ENCODE measurements at places on chromosomes 7 and 10. TPM values are rescaled to one million over a fixed set of nuclear protein-coding genes. Genes with fewer than 3 reads are reported as not detected.

DNA sequence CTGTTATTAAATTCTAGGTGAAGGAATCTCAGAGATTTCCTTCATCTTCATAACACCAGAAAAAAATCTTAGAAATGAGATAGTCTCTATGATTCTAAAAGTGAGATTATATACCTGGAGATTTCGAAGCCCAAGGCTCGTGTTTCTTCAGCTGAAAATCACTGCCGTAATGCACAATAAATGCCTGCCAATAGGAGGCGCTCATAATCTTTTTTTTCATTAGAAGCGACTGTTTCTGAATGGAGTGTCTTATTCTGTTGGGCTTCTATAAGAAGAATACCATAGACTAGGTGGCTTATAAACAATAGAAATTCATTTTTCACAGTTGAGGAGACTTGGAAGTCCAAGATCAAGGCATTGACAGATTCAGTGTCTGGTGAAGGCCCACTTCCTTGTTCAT lies 294.7 kb downstream of the PRKG1 start:
- H3K27me3 ChIP-seq: no peaks in the 10 kb centered on the region
- DNase-seq: no peak
- no peaks in the 10 kb centered on the region for H3K36me3 ChIP-seq
- no peak overlapping the region for H3K27ac ChIP-seq
- H3K4me3 ChIP-seq: no peak overlapping the region

- no peaks in the 10 kb centered on the region for H3K27me3 ChIP-seq
- no peak overlapping the region for H3K27ac ChIP-seq
- no peaks in the 10 kb centered on the region for H3K36me3 ChIP-seq
- DNase-seq: no peak
- H3K4me3 ChIP-seq: no peak overlapping the region
Observed at GRCh38 chr7:70577078-70577477, 554.9 kb upstream of the GALNT17 start.

DNA sequence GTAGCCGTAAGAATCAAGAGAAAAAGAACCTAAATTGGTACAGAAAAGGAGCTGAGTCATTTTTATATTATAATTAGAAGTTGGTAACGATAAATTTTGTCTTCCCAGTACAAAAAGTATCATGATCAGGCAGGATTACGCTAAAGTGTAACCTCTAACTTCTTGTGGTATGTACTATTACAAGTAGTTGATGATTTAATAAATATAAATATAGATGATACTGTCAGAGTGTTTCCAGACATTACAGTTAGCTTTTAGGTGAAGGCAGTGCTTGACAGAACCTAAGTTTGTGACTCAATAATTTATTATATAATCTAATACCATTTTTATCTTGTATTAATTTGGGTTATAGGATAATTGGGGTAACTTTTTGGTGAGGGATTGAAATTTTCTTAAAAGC lies 53.4 kb downstream of the ZEB1 start:
- DNase-seq: no peak
- no peaks in the 10 kb centered on the region for H3K4me1 ChIP-seq
- H3K4me3 ChIP-seq: no peak overlapping the region
- no peaks in the 10 kb centered on the region for H3K36me3 ChIP-seq

GRCh38 chr7:128911423-128912031 lies 1.0 kb upstream of the KCP start:
- peaks cover 6% of the 10 kb centered on the region for H3K27me3 ChIP-seq
- H3K27ac ChIP-seq: peak overlapping the region; percentile 3
- DNase-seq: no peak
- no peak overlapping the region for H3K4me3 ChIP-seq

DNA sequence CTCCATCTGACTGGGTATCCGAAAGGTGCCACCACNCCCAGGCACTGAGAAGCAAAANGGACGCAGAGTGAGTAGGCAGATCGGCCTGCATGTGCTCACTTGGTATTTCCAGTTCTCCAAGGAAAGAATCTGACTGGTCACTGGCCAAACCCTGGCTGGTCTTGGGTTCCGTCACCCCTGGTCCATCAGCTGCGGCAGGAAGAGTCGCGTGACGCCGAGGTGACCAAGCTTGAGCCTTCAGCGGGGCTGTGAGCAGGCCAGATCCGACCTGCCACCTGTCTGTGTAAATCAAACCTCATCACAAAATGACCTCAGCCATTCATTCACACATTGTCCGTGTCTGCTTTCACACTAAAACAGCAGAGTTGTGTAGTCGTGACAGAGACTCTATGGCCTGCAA lies 28.8 kb upstream of the CHST15 start:
- no peak for DNase-seq
- no peaks in the 10 kb centered on the region for H3K27me3 ChIP-seq
- H3K4me3 ChIP-seq: no peak overlapping the region
- no peaks in the 10 kb centered on the region for H3K36me3 ChIP-seq
- H3K27ac ChIP-seq: no peak overlapping the region

DNA sequence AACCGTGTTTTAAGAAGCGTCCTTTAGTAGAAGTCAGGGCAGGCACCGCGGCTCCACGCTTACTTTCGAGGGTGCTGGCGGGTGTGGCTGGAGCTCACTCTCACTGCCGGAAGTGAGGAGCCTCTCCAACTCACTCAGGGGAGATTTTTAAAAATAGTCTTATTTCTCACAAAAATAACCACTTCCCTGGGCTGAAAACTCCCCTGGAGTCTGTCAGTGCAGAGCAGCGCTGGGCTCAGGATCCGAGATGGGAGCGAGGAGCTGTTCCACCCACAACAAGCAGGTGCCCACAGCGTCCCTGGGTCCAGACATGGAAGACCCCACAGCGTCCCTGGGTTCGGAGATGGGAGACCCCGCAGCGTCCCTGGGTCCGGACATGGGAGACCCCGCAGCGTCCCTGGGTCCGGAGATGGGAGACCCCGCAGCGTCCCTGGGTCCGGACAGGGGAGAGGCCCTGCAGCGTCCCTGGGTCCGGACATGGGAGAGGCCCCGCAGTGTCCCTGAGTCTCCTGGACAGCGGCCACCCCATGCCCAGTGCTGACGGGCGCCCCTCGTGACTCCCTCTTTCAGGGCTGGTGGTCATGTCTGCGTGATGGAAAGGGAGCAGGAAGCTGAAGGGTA lies 51.2 kb downstream of the VIPR2 start:
- H3K4me1 ChIP-seq: no peaks in the 10 kb centered on the region
- no peak overlapping the region for H3K4me3 ChIP-seq
- no peak for DNase-seq
- no peaks in the 10 kb centered on the region for H3K27me3 ChIP-seq

DNA sequence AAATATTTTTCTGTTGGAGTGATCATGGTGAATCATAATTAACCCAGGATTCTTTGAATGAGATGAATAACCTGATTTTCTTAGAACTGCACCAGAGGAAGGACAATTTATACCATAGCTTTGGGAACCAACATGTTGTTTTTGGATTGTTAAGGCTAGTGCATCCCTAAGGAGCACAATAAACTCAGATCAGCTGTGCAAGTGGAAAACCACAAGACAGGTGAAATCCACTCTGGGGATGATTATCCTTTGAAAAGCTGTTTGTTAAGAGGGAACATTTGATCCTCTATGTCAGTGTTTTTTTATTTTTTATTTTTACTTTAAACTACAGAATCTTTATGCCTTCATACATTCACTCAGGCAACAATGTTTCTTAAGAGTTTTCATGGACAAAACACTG lies 232.1 kb upstream of the PCLO start:
- H3K4me3 ChIP-seq: no peak overlapping the region
- no peaks in the 10 kb centered on the region for H3K36me3 ChIP-seq
- no peaks in the 10 kb centered on the region for H3K4me1 ChIP-seq

DNA sequence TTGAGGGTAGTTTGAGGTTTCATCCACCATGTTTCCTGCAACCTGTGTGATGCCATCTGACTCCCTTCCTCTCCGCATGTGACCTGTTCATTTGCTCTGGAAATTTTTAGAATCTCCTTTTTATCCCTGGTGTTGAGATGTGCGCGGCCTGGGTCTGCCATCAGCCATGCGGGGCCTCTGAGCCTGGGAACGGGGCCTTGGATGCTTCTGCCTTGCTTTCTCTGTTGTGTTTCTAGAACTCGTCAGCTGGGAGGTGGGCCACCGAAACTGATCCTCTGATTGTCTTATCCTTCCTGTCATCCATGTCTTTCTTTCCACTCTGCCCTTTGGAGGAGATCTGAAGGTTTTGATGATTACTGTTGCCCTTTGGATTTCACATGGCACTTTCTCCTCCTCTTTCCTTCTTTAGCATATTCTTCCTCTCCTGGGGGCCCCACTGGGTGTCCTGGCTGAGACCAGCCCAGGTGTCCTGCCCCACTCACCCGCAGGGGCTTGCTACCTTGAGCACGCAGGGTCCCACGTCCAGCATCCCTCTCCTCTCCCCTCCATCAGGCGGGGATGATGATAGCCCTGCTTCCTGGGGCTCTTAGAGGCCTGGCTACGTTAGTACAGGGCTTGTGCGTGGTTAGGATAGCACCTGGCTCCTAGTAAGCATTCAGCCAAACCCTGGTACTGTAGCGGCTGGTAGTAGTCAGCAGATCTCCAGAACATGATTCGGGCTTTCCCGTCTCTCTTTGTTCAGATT lies 29.9 kb downstream of the PPP2R2D start:
- no peak overlapping the region for H3K4me3 ChIP-seq
- H3K36me3 ChIP-seq: peaks cover 17% of the 10 kb centered on the region
- H3K4me1 ChIP-seq: peaks cover 57% of the 10 kb centered on the region
- no peaks in the 10 kb centered on the region for H3K27me3 ChIP-seq

- H3K27ac ChIP-seq: no peak overlapping the region
- no peaks in the 10 kb centered on the region for H3K27me3 ChIP-seq
- H3K36me3 ChIP-seq: no peaks in the 10 kb centered on the region
- H3K4me1 ChIP-seq: no peaks in the 10 kb centered on the region
Observed at GRCh38 chr7:133481676-133482075, 228.8 kb downstream of the EXOC4 start.

GRCh38 chr7:111955616-111956015 lies 250.6 kb downstream of the DOCK4 start:
- peaks cover 37% of the 10 kb centered on the region for H3K4me1 ChIP-seq
- DNase-seq: no peak
- no peak overlapping the region for H3K4me3 ChIP-seq
- H3K36me3 ChIP-seq: no peaks in the 10 kb centered on the region

SORCS3 gene
- not detected for total RNA-seq

PLEKHS1 gene
- not detected for total RNA-seq

HBP1 gene
- total RNA-seq: 51.5 TPM

PRKCQ gene
- total RNA-seq: 2.7 TPM
